ENCODE measurements at places on chromosomes 6 and 20.
A peak's percentile ranks its signal among the peaks of the same experiment; 100 is the strongest.

DNA sequence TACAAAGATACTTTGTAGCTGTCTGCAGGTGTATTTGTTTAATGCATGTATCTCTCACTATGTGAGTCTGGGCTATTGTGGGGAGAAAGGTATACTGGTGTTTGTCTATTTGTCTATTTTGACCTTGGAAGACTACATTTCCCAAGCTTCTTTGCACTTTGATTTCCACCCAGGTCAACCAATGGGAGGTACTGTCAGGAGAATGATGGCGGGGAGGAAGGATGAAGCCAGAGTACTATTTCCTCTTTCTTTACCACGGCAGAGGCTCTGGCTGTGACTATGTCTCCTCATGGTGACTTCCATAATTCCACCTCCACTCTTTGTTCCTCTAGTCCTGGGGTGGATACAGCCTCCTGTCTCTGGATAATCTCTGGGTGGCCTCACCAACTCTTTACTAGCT lies 23.1 kb downstream of the LBP start:
- DNase-seq: no peak

DNA sequence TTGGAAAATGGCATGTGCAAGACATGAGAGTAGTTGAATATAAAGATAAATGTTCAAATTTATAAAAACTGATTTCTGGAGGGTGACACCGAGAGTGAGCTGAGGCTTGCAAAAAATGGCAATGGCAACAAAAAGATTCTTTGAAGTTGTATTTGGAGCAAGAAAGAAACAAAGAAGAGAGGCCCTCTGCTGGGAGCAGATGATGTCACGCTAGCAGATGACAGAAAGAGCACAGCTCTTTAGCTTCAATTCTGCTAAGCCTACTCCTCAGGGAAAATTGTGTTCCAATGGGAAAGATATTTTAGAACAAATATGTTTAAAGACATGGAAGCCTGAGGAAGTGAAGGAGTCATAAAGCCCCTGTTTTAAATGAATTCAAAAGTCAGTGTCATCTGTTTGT lies 125.3 kb upstream of the NOX3 start:
- DNase-seq: no peak

- DNase-seq: no peak
These were observed 220.9 kb downstream of the KIF16B start for GRCh38 chr20:16352321-16352720.

- DNase-seq: peak; percentile 16
These were observed 132.4 kb upstream of the SYNDIG1 start for GRCh38 chr20:24337069-24337468.

GRCh38 chr6:111536910-111537527 lies 54.0 kb upstream of the REV3L start:
- no peak for DNase-seq

DNA sequence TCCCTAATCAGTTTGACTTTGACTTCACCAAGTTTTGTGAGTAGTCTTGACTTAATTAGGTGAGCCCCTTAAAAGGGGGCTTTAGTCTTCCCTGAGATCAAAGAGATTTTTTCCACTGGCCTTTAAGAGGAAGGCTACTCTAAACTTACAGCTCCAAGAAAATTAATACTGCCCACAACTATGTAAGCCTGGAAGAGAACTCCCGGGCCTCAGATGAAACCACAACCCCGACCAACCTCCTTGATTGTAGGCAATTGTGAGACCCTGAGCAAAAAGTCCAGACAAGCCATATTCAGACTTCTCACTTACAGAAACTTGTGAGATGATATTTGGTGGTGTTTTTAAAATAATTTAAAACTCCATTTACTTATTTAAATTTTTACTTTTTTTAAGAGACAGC lies 18.1 kb downstream of the SNX3 start:
- no peak for DNase-seq

DNA sequence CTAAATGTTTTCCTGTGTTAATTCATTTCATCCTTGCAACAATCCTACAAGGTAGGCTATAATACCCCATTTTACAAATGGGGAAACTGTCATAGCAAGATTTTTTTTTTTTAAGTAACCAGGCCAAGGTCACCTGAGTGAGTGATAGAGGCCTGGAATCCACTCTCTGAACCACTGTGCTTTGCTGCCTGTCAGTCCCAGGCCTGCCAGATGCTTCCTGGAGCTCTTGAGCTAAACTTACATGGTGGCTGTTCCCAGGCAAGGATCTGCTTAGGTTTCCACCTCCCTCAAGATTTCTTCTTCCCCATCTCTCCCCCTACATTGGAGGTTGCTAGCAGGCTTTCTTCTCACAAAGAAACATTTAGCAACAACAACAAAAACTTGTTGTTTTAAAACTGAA lies 32.7 kb upstream of the RNF8 start:
- no peak for DNase-seq

- no peak for DNase-seq
These were observed 135.3 kb upstream of the FOXQ1 start for GRCh38 chr6:1176567-1176966.

GRCh38 chr6:53192682-53193188 lies 44.1 kb upstream of the GCM1 start:
- peak; percentile 91 for DNase-seq

- DNase-seq: no peak
These were observed 89.4 kb downstream of the C6orf118 start for GRCh38 chr6:165220045-165220444.

GRCh38 chr6:27836783-27837624 lies 75.2 kb downstream of the OR2B2 start:
- DNase-seq: peak; percentile 84

DNA sequence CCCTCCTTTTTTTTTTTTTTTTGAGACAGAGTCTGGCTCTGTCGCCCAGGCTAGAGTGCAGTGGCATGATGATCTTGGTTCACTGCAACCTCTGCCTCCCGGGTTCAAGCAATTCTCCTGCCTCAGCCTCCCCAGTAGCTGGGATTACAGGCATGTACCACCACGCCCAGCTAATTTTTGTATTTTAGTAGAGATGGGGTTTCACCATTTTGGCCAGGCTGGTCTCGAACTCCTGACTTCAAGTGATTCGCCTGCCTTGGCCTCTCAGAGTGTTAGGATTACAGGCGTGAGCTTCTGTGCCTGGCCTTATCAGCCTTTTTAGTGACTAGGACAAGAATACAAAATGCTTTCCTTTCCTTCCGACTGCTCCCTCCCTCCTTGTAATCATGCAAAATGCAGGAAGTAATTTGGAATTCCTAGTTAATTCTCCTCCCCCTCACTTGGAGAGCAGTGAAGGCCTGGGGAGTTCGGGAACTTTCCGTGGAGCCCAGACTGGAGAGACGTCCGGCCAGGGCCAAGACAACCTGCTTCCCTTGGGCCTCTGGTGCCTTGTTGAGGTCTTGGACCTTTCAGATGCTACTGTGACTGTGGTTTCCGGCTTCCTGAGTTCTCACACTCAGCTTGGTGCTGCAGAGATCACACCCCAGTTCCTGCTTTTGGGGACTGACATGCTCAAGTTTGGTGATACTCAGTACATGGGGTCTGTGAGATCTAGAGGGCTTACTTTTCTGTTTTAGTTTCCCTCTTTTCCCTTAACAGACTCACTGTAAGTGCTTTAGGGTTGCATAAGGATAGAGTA lies 3.9 kb upstream of the PHF20 start:
- peak; percentile 40 for DNase-seq

GRCh38 chr6:18586133-18586532 lies 199.0 kb downstream of the RNF144B start:
- no peak for DNase-seq

- no peak for DNase-seq
These were observed 37.9 kb downstream of the PLCG1 start for GRCh38 chr20:41175201-41175651.

DNA sequence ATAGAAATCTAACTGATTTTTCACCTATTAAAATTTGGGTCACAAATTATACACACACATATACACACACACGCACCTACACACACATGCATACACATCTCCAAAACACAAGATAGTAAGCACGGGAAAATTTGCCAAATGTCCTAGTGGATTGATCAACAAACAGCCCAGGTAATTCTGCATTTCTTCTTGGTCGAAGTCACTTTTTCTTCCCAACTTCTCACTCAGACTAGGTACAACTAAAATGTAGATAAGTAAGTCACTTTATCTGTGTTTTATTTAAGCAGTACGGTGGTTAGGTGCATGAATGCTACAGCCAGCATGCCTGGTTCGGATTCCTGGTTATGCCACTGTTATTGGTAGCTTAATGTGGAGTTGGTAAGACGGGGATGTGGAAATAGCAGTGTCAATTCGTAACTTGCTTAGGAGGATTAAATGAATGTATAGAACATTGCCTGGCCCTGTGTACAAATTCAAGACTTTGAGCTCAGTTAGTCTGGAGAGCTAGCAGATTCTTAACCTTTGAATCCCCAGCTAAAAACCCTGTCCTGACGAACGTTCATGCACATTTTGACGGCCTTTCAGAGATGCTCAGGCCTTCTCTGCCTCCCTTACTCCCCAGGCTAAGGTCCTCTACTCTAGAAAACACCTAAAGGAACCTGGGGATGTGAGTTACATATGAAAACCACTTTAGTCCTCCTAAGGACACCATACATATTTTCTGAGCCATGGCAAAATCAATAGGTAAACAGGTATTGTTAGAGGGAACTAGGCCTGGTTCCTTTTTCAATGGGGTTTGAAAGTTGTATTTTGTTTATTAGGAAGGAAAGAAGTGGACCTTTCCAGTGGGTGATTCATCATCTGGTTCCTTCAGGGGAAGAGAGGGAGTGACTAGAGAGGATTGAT lies 50.9 kb downstream of the CYP24A1 start:
- no peak for DNase-seq

DNA sequence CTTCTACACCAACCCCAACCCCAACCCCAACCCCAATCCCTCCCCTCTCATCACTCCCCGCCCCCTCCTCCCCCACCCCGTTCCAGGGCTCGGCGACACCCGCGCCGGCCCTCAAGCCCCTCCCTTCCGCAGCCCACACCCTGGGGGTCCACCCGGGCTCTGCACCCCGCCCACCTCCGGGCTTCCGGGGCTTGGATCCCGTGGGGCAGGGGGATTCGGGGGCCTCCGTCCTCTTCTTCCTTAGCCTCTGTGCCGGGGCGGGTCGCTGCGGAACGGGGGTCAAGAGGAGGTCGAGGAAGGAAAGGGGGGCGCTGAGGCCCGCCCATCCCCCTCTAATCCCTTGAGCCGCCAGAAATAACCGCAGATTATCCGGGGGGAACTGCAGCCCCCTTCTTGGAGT lies 690 bp downstream of the TULP1 start:
- DNase-seq: no peak

GRCh38 chr6:127302728-127303660 lies 36.3 kb downstream of the RNF146 start:
- DNase-seq: no peak

DNA sequence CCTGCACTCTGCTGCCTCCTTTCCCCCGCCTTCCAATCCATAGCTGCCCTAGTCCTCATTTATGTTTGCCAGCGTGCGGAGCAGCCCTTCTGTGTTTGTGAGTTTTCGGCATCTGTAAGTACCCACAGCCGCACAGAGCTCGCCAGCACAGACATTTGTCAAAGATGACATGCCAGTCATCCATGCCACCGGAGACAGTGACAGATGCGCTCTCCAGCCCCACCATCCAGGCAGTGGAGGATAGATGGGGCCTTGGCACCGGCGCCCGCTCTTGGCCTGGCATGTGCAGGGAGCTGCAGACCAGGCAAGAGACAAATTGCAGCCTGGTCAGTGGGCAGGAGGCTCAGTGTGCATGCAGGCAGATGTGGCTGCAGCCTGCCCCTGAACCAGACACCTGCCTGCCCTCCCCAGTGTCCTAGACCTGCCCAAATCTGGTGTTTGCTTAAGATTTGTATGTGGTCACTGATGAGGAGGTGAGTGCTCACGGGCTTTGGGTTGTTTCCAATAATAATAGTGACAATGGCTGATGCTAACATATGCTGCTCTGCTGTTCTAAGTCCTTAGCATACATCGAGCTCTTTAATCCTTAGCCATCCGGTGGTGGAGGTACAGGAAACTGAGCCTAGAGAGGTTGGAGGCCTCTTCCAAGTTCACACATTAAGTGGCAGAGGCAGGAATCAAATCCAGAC lies 78.1 kb downstream of the UNC5CL start:
- no peak for DNase-seq

DNA sequence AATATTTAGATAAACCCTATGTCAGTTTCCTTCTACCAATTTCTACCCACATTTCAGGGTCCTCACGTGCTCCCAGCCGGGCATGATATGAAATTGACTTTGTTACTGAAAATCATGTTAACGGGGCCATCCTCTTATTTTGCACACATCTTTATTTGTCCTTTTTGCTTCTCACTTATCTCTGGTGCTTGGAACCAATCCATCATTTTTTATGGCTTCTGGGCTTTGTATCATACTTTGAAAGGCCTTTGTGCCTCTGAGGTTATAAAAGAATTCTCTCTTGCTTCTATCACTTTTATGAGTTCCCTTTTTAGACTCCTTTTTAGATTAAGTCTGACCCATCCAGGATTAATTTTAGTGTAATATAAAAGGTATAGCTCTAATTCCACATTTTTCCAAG lies 117.1 kb upstream of the PRND start:
- no peak for DNase-seq

GRCh38 chr6:135796643-135797305 lies 54.7 kb upstream of the PDE7B start:
- DNase-seq: no peak

DNA sequence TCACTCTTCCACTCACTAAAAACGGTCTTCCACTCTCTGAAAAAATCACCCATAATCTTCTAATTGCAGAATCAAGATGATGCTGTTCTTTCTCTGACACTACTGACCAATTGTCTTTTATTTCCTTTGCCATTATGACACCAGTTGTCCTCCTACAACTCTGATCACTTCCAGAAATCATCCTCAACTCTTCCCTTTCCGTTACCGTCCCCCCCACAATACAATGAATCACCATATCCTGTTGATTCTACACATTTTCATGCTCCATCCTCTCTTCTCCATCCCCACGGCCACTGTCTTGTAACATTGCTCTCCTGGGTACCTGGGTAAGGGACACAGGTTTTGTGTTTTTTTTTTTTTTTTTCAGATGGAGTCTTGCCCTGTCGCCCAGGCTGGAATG lies 2.5 kb upstream of the PPP2R5D start:
- no peak for DNase-seq

GRCh38 chr6:137581019-137581707 lies 87.0 kb upstream of the OLIG3 start:
- no peak for DNase-seq

DNA sequence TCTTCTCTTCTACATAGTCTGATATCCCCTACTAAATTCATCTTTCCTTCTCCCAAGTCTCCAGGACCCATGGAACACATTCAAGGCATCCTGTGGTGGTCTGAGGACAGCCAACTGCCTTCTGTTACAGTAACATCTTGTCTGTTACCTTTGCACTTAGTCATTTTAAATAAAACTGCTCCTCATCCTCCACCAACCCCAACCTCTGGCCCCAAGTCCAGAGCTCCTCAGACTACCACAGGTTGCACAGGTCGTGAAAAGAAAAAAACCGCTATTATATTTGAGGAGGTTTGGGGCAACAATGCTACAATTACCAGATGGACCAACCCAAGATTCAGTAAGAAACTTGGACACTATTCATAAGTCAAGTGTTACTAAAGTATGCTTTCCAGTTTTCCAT lies 49.9 kb downstream of the MAN1A1 start:
- no peak for DNase-seq
